ENCODE measurements at places on chromosomes 2 and 18.

GRCh38 chr2:194883711-194884110 is 773.3 kb upstream of the SLC39A10 start:
- no peak for DNase-seq

DNA sequence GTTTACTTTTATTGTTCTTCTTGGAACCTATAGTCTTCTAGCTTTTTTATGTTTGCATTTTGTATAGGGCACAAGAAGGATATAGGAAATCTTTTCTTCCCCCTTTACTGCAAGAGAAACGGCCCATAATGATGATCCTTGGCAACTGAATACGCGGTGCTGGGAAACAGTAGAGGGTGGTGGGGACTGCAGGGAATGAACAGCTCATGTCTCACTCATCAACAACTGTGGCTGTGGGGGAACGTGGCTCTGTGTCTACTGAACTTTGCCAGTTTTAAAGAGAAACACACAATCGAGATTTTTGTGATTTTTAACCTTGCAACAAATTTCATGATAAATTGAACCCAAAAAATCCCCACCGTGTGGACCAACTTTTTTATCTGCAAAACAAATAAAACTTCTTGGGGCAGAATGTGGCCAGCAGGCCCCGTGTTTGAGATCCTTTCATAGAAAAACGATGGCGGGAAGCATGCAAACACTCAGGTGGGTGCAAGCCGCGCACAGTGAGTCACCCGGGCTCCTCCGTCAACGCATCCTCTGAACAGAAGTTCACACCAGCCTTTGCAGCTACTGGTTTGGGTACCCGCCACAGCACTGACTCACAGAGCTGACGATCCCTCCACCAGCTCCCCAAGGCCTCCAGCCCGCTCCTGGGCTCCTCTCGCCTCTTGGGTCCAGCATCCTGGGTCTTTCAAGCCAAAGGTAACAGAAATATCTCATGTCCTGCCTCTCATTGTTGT is 149.3 kb downstream of the COL6A3 start:
- no peak for DNase-seq

- DNase-seq: no peak
Observed at GRCh38 chr18:73824671-73825070, 323.0 kb downstream of the FBXO15 start.

DNA sequence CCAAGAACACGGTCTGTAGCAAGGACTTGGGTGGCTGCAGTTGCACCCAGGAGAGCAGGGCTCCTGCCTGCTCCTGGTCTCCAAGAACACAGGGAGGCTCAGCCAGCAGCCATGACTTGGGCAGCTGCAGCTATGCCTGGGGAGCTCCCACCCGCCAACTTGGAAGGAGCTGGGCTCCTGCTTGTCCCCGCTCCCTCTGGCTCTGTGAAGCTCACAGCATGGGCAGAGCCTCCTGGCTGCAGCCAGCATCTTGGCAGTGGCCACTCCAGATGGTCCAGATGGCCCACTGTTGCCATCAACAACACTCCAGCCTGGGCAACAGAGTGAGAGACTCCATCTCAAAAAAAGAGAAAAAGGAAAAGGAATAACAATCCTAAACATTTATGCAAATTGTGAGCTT is 5.2 kb downstream of the ZSCAN30 start:
- no peak for DNase-seq

Data from NCI-H774 (cell line).